Lower lobe of right lung (tissue), 2 donors: ENCODE measurements at places on chromosomes 5 and 9.

GRCh38 chr5:90897618-90898017, 339.0 kb downstream of the ADGRV1 start:
- H3K27ac ChIP-seq, result no peak overlapping the region
- no peaks in the 10 kb centered on the region for H3K4me1 ChIP-seq
- H3K36me3 ChIP-seq, result no peaks in the 10 kb centered on the region

- H3K27ac ChIP-seq, result no peak overlapping the region
- no peaks in the 10 kb centered on the region for H3K27me3 ChIP-seq
- no peaks in the 10 kb centered on the region for H3K36me3 ChIP-seq
- peaks cover 16% of the 10 kb centered on the region for H3K4me1 ChIP-seq
Measured at GRCh38 chr5:102294886-102295395, 1.1 kb downstream of the SLCO4C1 start.

DNA sequence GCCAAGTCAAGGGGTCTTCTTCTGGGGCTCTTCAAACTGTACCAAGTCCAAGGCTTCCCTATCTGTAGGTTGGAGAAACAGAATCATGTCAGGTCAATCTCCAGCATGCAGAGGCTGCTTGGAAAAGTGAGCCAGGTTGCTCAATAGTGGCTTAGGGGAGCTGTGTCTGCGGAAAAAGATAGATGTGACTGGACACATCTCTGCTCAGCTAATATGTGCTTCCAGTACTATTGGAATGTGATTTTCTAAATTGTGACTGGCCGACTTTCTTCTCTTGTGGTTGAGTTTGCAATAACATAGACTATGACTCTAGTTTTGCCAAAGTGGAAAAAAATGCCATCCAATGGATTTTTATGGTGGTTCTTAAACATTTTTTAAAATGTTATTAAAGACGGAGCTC, 136.7 kb downstream of the BOD1 start:
- no peaks in the 10 kb centered on the region for H3K36me3 ChIP-seq
- no peaks in the 10 kb centered on the region for H3K4me1 ChIP-seq
- DNase-seq, result no peak
- no peak overlapping the region for H3K4me3 ChIP-seq
- no peak overlapping the region for H3K27ac ChIP-seq

GRCh38 chr5:100803397-100803796, 99.7 kb downstream of the ST8SIA4 start:
- H3K27me3 ChIP-seq, result no peaks in the 10 kb centered on the region
- no peaks in the 10 kb centered on the region for H3K36me3 ChIP-seq
- H3K27ac ChIP-seq, result no peak overlapping the region
- no peak for DNase-seq

DNA sequence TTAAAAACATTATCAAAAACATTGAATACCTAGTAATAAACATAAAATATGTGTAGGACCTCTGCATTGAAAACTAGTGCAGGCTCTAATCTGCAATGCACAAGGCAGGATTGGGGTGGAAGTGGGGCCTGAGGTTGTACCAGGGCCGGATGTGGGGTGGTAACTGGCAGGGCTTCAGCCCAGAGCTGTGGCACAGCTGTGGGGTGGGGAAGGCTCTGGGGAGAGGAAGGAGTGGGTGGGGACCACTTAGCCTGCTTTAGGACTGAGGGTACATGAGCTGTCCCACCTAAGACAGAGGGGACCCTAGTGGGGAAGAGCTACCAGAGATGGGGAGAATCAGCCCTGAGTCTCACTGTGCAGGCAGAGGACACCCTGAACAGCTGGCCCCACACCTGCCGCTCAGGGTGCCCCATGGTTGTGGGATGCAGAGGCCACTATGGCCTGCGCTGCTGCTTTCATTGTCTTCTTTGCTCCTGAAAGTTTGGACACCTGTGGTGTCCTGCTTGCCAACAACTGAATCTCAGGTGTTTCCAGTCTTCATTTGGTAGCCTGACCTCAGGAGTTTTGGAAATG, 311.4 kb downstream of the TLE4 start:
- DNase-seq, result no peak
- H3K4me3 ChIP-seq, result no peak overlapping the region
- no peak overlapping the region for H3K27ac ChIP-seq
- H3K36me3 ChIP-seq, result no peaks in the 10 kb centered on the region

- no peaks in the 10 kb centered on the region for H3K36me3 ChIP-seq
- H3K27me3 ChIP-seq, result no peaks in the 10 kb centered on the region
- DNase-seq, result no peak
- no peak overlapping the region for H3K27ac ChIP-seq
- H3K4me1 ChIP-seq, result no peaks in the 10 kb centered on the region
Measured at GRCh38 chr5:78824831-78825281, 160.3 kb downstream of the ARSB start.

DNA sequence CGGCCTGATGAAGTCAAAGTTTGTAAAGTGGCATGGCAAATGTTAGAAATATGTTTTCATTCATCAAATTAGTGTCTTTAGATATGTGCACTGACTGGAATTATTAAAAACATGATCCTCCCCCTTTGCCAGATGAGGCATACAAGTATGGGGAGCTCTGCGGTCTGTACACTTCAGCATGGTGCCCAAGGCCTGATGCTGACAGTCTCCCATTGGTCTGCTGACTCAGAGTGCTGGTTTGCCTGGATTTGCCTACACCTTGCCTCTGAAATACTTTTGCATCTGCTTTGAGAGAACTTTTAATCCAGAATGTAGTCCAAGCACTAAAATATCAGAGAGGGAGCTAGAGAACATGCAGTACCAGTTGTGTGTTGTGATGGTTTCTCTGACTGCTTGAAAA, 354.3 kb upstream of the ACTBL2 start:
- H3K4me3 ChIP-seq, result no peak overlapping the region
- no peak overlapping the region for H3K27ac ChIP-seq
- H3K36me3 ChIP-seq, result no peaks in the 10 kb centered on the region
- DNase-seq, result no peak
- peaks cover 6% of the 10 kb centered on the region for H3K4me1 ChIP-seq

DNA sequence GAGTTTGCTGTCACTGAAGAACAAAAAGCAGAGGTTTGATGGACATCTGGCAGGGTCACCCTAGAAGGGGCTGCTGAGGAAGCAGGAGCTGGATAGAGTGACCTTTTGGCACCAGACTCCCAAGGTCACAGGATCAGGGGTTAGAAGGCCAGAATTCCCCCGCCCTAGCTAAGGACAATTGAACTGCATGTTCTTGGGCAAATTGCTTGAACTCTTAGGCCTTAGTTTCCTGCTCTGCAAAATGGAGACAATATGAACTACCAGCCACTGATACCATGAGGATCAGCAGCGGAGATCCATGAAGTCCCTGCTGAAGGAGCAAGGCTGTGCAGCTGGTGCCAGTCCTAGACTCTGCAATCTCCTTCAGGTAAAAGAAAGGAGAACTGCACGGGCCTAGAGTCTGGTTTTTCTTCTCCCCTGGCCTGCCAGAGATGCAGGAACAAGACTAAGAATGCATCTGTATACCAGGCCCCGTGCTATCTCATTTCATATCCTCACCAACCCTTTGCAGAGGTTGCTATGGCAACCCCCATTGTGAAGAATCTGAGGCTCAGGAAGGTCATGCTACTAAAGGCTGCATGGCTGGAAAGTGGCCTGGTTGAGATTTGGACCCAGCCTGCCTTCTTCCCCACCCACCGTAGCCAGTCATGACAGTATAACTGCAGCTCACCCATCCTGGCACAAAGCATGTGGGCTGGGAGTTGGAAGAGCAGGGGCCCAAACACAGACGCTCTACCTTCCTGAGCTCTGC, 33.7 kb downstream of the CAMK2A start:
- H3K36me3 ChIP-seq, result no peaks in the 10 kb centered on the region
- H3K4me1 ChIP-seq, result no peaks in the 10 kb centered on the region
- no peak for DNase-seq

GRCh38 chr9:136001231-136001630, 40.1 kb upstream of the UBAC1 start:
- peaks cover 30% of the 10 kb centered on the region for H3K4me1 ChIP-seq
- H3K4me3 ChIP-seq, result no peak overlapping the region
- H3K36me3 ChIP-seq, result no peaks in the 10 kb centered on the region
- no peak overlapping the region for H3K27ac ChIP-seq
- no peak for DNase-seq

- H3K4me3 ChIP-seq, result no peak overlapping the region
- peaks cover 81% of the 10 kb centered on the region for H3K36me3 ChIP-seq
- no peaks in the 10 kb centered on the region for H3K4me1 ChIP-seq
- no peak for DNase-seq
Measured at GRCh38 chr9:136216541-136217244, 11.8 kb upstream of the LHX3 start.

DNA sequence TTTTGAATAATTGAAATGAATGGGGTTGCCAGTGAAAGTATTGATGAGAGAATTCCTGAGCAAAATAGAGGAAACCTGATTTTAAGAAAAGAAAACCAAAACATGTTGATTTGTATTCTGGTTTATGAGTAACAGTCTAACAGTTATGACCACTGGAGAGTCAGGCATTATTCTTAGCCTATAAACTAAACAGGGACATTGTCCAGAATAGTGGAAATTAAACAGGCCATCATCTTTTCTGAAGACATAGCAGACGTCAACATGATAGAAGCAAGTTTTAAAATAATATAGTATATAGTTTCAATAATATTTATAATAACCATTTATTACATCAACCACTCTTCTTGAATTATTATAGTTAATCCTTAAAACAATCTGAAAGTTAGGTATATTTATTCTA, 178.3 kb upstream of the MPDZ start:
- no peak overlapping the region for H3K4me3 ChIP-seq
- H3K27ac ChIP-seq, result no peak overlapping the region
- H3K4me1 ChIP-seq, result no peaks in the 10 kb centered on the region
- H3K27me3 ChIP-seq, result no peaks in the 10 kb centered on the region
- no peak for DNase-seq

DNA sequence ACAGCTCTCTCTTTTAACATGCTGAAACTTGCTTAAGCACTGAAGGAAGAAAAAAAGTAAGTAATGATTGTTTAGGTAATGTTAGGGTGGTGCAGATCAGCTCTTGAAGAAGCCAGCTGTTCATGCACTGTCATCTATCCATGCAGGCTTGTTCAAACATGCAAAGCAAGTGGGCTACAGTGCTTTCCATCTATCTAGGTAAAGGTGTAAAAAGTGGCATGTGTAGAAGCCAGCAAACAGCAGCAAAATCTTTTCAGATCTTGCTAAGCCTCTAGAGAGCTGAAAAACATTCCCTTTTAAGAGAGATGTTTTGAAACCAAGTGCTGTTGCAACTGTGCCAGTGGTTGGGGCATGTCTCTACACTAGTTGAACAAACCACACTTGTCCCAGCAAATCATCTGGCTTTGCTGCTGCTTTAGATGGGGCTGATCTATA, 214.4 kb downstream of the EFNA5 start:
- no peaks in the 10 kb centered on the region for H3K27me3 ChIP-seq
- no peaks in the 10 kb centered on the region for H3K36me3 ChIP-seq
- no peak overlapping the region for H3K4me3 ChIP-seq
- DNase-seq, result no peak
